ENCODE measurements at places on chromosomes 16 and 17. TPM values are rescaled to one million over a fixed set of nuclear protein-coding genes. Genes with fewer than 3 reads are reported as not detected.

Gene PDILT
- total RNA-seq: not detected

Gene CDRT15L2
- not detected for total RNA-seq

Gene RAB11FIP4
- total RNA-seq: 3.1 TPM

GRCh38 chr17:21140911-21141310 is 14.1 kb downstream of the DHRS7B start:
- no peak for DNase-seq

GRCh38 chr16:88455610-88456355 is 2.7 kb downstream of the ZFPM1 start:
- no peak for DNase-seq

DNA sequence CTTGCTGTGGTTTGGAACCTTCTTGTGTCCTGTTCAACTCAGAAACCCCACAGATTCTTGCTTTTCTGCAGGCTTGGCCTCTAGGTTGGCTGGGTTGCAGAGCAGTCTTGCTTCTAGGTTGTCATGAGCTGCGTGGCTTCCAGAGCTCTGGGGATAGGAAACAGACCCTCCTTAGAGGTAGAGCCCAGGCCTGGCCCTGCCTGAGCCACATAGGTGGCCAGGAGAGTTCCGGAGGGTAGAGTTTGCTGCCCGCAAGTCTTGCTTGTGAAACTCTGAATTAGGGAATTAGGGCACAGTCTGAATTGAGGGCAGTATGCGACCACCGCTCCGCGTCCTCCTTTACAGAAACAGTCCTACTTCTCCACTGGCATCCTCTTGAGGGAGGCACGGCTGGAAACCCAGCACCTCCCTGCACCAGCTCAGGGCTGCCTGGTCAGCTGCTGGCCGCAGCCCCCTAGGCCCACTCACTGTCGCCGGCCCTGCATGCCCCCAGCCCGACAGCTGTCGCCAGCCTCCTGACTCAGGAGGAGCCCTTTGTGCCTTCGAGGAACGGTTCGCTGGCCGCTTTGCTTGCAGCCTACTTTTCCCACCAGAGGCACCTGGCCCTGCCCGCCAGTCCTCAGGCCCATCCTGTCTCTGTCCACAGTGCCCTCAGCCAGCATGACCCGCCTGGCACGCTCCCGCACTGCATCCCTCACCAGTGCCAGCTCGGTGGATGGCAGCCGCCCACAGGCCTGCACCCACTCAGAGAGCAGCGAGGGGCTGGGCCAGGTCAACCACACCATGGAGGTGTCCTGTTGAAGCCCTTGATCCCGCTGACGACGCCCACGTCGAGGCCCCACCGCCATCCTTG is 4.3 kb upstream of the SETD6 start:
- DNase-seq: peak; percentile 22

DNA sequence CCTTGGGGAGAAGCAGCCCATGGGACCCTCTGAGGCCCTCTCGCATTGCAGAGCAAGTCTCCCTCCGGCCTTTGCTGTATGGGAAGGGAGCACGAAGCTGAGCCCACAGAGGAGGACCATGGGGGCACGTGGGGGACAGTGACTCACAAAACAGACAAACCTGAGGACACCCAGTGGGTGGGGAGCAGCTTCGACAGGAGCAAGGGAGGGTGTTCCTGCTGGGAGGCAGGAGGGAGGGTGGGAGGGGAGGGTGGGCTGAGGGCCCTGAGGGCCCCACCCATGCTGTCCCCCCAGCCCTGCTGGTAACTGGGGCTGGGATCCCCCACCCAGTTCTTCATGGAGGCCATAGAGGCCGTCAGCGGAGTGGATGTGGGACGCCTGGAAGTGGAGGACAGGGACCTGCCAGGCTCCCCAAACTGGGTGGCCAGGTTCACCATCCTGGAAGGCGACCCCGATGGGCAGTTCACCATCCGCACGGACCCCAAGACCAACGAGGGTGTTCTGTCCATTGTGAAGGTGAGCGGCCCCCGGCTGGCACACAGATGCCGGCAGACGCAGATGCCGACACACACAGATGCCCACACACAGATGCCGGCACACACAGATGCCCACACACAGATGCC is 12.5 kb downstream of the SLC22A31 start:
- peak; percentile 13 for DNase-seq

GRCh38 chr16:11819798-11820197 is 22.7 kb upstream of the ZC3H7A start:
- no peak for DNase-seq

GRCh38 chr16:89443727-89444084 is 46.7 kb downstream of the ANKRD11 start:
- peak; percentile 33 for DNase-seq

DNA sequence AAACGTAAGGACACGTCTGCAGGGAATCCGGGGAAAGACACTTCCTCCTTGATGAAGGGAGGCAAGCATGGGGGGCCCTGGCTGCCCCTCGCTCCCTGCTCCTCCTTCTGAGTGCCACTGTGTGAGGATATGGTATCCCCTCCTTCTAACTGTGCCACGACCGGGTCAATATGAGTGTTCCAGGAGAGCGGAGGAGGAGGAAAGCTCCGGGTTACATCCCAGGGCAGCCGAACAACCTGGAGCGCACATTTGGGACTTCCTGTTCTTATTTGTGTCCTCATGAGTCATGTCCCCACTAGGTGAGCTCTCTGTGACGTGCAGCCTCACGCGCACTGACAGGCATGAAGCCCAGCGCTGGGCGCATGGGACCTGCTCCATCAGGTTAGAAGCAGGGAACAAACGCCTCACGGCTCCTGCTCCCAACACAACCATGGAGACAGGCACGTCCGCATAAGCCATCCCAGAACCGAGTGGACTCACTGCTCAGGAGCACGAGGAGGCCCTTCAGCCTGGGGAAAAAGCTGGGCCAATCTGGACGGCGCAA is 92.9 kb upstream of the DNAH17 start:
- no peak for DNase-seq

DNA sequence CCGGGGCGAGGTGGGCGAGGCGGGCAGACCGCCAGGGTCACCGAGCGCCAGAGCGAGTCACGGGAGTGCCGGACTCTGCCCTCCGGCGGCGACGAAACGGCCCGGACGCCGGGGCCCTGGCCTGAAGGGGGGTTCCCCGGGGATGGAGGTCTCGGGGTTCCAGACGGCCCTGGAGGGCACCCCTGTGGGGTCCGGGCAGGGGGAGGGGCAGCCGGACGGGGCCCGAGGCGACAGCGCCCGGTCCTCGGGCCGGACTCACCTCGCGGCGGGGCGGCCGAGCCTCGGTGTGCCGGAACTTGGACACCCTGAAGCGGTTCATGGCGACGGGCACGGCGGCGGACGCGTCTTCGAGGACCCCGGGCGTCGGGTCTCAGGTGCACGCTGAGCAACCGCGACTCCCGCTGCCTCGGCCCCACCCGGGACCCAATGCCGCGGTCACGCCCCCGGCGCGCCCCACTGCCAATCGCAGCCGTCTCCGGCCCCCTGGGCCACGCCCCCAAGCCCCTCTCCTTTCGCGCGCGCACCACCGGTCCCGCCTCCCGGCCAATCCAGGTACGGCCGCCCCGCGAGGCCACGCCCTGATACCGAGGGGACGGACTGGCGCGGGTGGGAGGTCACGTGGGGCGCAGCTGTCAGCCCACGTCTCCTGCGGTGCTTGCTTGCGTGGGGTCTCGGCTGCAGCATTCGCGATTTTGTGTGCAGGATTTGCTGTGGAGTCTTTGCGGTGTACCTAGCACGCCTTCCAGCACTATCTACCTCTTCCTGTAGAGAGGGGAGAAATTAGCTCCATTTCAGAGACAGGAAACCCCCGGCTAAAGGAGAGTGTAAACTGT is at the start of gene CORO7:
Gene CORO7, minus strand, starts transcription at position 397 of the 833 bp plus-strand sequence. Its CDS starts 78 bp downstream, at position 319.
- DNase-seq: peak; percentile 98

- no peak for DNase-seq
Measured at GRCh38 chr17:41967141-41967920, 736 bp downstream of the CNP start.

DNA sequence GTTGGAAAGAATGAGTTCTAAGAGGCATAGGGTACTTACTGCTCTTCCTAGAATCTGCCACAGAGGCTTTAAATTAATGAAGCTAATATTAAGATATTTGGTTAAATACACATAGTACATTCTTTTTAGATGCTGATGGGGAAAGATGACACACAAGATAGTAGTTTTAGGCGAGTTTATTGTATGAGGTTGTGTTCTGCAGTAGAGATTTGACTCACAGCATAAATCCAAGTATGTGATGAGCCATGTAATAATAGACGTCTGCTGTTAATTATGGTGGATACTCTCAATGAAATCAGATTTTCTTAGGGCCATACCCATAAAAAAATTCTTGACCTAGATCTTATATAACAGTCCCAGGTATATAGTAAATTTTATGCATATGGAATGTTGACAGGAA is 8.0 kb downstream of the TNRC6C start:
- DNase-seq: no peak

GRCh38 chr16:79100447-79100846 is 500.1 kb downstream of the MAF start:
- DNase-seq: no peak

- DNase-seq: no peak
Measured at GRCh38 chr16:79121906-79122305, 478.6 kb downstream of the MAF start.

- no peak for DNase-seq
Measured at GRCh38 chr17:54967621-54968261, 713 bp downstream of the COX11 start.

DNA sequence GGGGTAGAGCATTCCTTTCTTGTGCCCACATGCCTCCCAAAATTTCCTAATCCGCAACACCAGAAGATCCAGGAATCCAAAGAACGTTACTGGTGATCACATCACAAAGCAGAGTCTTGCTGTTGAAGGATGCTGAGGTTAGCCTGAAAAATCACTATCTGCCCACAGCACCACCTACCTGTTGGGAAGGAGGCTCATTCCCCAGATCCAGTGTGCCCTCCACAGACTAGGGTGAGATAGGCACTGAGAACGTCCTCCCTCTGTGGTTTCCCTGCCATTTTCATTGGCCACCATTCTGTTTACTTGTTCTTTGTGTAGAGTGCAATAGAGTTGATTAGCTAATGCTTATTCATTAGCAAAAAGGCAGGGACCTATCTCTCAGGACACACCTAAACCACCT is 30.3 kb downstream of the RCVRN start:
- DNase-seq: no peak

DNA sequence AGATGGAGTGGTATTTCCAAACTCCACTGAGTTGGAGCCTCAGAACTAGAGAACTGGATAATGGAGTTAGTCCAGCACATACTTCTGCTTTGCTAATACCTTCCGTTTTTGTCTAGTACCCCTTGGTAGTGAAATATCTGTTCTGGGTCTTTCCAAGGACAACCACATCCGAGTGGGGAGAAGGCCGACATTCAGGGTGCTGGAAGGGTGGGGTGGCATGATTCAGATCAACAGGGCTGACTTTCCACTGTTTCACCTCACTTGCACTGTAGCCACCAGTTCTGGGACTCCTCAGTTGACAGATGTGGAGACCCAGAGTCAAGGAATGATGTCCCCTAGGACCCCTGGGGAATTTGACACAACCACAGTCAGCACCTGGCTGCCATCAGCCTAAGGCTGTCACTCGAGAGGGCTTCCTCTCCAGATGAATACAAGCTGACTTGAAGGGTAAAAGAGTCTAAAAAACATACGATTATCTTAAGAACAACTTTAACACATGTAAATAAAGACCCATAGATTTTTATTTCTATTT is 84.8 kb upstream of the HNF1B start:
- DNase-seq: no peak

DNA sequence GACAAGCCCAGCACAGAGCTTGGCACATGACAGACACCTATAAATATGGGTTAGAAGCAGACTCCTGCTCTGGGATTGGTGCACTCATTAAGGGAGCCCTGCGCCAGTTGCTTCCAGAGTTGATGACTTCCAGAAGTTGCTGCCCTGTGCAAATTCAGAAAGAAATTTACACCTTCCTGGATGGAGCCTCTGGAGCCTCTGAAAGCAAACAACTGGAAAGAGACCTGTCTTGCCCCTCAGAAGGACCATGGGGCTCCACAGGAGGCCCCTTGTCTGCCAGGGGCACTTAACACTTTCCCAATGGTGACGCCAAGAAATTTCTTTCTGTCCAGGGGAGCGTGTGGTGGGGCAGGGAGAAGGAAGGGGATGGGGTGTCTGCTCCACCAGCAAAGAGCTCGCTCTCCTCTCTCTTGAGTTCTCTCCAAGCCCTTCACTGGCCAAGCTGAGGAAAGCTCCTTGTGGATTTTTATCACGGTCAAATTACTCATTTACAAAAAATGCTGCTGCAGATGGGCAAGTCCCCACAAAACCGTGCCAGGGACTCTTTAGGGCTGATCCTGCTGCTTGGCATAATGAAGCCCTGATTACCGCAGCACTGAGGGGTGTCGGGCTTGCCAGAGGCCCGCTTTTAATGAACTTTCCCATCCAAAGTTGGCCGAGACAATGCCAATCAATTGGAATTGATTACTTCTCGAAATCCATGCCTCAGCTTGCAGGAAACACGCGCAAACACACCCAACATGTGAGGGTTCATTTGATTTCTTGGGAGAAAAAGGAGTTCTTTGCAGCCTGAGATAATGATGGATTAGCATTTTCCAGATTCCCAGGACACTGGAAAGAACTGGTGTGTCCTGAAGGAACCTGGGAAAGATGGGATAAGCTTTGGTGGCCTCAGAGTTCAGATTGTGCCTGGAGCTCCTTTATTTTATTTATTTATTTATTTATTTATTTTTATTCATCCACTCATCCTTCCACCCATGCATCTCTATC is 583.6 kb upstream of the CDH5 start:
- peak; percentile 24 for DNase-seq

DNA sequence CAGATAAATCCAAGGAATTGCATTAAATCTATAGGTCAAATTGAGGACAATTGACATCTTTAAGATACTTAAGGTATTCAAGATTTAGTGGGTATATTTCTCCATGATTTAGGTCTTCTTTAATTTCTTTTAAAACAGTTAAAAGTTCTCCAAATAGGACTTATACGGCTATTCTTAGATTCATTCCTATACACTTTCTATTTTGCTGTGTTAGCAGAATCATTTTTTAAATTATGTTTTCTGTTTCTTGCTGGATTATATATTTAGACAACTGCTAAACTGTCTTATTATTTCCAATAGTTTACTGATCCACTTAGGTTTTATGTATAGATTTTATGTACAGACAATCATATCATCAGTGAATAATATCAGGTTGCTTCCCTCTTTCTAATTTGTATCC is 226.1 kb upstream of the AXIN2 start:
- no peak for DNase-seq

DNA sequence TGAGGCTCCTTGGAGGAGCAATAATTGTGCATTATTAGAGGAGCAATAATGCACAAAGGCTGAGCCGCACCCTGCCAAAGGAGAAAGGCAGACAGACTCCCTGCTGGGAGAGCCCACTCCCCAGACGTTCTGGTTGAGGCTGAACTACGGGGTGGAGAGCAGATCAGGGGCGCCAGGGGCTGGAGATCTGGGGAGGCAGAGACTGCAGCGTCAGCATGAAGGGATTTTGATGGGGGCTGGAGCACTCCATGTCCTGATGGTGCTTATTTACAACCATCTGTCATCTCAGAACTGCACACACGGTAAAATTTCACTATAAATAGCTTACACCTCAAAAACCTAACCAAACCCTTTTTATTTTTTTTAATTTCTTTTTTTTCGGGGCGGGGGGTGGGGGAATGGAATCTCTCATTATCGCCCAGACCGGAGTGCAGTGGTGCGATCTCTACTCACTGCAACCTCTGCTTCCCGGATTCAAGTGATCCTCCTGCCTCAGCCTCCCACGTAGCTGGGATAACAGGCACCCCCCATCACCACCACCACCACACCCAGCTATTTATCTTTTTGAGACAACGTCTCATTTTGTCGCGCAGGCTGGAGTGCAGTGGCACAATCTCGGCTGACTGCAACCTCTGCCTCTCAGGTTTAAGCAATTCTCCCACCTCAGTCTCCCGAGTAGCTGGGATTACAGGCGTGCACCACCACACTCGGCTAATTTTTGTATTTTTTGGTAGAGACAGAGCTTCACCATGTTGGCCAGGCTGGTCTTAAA is 4.3 kb upstream of the C16orf95 start:
- DNase-seq: no peak

GRCh38 chr17:43813386-43813785 is 19.6 kb downstream of the MPP3 start:
- no peak for DNase-seq
